AG20443 (cell line): ENCODE measurements at places on chromosomes 1 and 21.

- DNase-seq, result no peak
Observed at GRCh38 chr1:169044971-169045370, 61.5 kb upstream of the ATP1B1 start.

DNA sequence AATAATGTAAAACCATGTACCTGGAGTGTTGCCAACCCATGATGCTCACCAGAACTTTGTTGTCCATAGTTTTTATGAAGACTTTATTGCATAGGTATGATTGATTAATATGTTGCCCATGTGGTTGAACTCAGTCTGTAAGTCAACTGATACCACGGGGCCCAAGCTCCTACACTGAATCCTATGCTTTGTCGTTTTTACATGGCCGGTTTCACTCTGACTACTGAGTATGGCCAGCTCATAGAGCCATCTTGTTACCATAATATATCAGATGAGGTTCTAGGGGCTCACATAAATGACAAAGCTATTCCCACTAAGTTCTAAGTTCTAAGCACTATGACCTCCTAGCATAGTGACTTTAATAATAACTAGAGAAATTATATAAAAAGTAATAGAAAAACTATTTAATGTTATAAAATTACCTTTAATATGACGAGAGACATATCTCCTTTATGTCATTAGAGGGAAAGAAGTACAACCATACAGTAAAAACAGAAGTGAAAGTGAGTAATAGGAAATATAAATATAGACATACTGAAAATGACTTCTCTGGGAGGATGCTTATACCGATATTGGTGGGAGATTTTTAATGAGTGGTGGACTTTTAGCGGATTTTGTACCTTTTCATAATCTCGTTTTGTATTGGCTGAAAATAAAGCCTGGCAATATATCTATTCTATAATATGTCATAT lies 983.4 kb upstream of the PRMT6 start:
- no peak for DNase-seq

- DNase-seq, result no peak
Observed at GRCh38 chr1:15956150-15956549, 19.8 kb downstream of the ZBTB17 start.

DNA sequence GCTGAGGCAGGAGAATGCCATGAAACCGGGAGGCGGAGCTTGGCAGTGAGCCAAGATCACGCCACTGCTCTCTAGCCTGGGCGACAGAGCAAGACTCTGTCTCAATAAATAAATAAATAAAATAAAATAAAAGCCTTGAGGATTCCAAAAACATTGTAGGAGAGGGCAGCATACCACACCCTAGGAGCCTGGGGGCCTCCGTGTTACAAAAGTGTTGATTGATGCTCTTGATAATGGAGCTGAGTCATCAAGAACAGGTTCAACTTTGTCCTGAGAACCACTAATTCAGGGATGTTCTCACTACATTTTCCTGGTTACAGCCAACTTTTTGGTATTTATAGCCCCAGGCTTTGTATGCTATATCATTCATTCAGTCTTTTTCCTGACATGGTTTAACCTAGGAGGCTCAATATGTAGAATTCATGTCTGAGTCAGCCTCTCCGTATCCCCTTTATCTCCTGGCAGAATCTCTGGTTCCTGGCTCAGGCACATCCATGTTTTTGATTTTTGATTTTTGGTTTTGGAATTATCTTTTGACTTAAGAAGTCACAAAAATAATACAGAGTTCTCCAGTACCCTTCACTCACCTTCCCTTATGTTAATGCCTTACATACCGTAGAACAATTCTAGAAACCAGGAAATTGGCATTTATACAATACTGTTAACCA lies 69.4 kb downstream of the LRRC8D start:
- no peak for DNase-seq

DNA sequence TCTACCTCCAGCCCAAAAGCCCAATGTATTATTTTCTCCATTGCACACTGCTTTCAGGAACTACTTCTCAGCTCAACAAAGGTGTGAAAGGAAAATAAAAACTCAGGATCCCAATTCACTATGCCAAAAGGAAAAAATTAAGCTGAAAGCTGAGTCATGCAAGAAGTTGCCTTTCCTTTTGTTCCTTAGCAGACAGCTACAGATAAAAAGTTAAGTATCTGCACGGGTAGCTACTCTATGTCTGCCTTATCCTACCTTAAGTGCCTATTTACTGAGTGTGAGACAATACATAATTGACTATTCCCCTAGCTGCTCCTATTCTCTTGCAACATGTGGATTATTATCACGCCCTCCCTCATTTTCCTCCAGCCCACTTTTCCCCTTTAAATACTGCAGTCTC lies 84.1 kb downstream of the ADCY10 start:
- no peak for DNase-seq

DNA sequence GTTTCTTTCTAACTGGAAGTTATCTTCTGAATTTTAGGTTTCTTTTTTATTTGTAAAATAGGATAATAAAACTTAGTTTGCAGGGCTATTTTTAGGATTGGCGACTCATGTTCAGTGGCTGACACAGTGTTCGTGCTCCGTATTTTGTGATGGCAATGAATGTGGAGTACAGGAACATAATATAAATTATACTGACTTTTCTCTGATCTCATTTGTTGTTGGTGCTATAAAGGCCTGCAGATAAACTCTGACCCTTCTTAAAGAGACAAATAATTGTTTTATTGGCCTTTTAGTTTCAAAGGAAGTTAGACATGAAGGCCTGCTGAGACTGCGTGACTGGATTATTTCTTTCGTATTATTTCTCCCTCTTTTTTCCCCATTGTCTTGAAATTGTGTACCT lies 339.6 kb downstream of the PDE4B start:
- peak; percentile 10 for DNase-seq

- DNase-seq, result no peak
Observed at GRCh38 chr1:87318806-87319205, 9.9 kb upstream of the LMO4 start.

DNA sequence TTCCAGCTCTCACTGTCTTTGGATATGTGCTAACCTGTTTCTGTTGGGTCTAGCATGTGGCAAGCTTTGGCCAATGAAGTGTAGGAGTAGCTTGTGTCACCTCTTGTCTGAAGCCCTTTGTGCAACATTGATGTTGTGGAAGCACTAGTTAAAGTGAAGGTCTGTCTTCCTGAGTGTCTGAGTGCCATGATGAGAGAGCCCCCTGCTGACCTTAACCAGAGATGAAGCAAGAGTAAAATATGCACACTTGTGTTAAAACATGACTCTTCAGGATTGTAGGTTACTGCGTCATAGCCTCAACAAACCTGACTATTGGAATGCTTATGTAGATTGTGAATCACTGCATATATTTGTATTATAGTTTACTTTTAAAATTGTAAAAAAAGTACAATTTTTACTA lies 103.7 kb downstream of the NCAM2 start:
- DNase-seq, result no peak

GRCh38 chr1:242056988-242057744 lies 58.3 kb upstream of the MAP1LC3C start:
- DNase-seq, result no peak

DNA sequence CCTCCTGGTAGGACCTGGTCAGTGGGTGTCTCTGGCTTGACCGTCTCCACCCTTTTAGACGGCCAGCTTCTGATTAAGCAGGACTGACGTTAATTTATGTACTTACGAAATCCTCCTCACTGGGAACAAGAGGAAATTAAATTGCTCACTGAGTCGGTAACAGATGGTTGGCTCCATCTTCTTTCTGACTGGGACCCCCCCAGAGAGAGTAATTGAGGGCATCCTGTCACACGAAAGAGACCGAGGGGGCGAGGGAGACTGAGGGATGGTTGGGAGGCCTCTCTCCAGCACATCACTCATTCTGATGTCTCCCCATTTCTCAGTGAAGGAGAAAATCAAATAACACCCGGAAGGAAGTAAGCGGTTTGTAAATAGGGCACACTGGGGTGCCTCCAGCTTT lies 104.8 kb downstream of the OMA1 start:
- DNase-seq, result no peak

- no peak for DNase-seq
Observed at GRCh38 chr1:78540048-78540447, 49.3 kb downstream of the PTGFR start.

- DNase-seq, result no peak
Observed at GRCh38 chr21:43750339-43751033, 25.6 kb downstream of the CSTB start.

DNA sequence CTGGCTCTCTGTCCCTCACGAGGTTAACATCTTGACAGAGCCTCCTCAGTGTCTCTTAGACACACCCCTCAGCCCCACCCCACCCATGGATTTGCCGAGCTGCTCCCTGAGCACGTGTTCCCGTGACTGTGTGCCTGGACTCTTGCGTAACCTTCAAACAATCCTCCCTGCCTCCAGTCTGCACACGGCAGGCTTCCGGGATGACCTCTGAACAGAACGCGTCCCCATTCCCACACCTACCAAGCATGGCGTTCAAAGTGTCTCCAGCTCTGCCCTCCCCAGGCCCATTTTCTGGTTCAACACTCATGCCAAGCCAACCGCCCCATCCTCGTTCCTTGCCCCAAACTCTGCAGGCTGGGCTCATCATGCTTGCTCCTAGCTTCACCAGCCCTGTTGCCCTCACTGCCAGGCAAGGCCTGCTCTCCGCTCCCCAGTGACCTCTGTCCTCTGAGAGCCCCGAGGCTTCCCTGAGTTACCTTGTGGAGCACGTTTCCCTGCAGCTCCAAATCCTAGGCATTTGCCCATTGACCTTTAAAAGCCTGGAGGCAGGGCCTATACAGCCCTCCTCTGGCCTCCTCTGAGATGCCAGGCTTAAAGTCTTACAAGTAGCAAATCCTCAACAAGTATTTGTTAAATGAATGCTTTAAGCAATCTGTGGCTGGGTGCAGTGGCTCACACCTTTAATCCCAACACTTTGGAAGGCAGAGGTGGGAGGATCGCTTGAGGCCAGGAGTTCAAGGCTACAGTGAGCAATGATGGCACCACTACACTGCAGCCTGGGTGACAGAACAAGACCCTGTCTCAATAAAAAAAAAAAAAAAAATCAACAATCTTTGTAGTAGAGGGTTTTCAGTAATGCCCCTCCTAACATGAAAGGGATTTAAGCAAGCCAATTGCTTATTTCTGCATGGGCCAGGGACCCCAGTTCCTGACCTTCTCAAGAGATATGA lies 5.0 kb downstream of the AGT start:
- peak; percentile 74 for DNase-seq

DNA sequence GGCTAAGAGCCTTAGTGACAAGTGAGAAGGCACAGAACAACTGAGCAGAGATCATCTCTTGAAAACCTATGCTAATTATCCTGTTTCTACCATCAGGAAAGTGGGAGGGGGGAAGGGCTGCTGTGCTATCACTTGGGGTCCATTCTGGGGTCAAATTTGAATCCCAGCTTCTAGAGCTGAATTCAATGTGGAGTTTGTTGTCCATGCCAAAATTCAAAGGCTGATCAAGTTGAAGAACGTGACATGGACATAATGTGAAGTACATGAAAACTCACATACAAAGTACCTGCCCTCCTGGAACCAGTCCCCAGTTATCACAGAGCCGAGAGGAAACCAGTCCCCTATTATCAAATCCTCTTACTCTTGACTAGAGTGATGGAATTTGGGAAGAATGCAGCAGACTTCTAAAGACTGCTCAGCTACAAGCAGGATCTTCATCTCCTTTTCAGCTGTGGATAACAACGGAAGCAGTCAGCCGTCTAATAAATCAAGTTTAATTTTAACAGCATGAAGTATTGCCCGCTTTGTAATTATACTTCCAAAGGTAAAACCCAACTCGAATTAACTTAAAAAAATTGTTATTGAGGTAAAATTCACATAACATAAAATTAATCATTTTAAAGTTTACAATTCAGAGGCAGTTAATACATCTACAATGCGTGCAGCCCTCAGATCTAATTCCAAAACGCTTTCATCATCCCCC lies 78.3 kb downstream of the SLC45A1 start:
- no peak for DNase-seq

DNA sequence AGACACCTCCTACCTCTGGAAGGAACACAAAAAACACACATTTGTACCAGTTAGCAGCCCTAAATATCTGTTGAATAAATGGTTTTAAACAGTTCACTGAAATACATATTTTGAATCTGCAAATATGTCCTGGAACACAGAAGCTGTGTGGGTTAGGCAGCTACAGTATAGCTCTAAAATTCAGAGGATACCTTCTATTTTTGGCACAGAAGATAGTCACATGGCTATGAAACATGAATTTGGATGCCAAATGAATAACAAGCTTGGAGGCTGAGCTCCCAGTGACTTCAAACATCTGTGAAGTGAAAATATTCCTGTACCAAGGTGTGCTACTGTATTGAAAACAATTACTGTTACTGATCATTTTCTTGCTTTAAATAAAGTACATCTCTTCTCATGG lies 391.5 kb upstream of the ADGRL2 start:
- no peak for DNase-seq

GRCh38 chr1:198234520-198235251 lies 77.9 kb downstream of the NEK7 start:
- no peak for DNase-seq

GRCh38 chr1:181704546-181704945 lies 221.2 kb downstream of the CACNA1E start:
- no peak for DNase-seq

DNA sequence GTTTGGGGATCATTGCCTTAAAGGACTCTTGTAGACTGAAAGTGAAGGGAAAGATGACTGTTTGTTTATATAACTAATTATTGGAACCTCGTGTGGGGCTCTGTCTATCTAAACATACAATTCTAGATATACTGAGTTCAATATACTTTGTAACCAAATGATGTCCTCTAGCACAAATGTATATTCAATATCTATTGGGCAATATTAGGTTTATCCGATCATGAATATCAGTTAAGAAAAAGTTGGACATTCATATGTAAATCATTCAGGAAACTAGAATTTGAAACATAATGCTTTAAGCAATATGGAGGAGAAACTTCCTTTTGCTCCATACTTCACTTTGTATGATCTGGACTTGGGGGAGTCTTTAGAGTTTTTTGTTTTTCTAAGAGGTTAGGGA lies 8.9 kb upstream of the RC3H1 start:
- no peak for DNase-seq

DNA sequence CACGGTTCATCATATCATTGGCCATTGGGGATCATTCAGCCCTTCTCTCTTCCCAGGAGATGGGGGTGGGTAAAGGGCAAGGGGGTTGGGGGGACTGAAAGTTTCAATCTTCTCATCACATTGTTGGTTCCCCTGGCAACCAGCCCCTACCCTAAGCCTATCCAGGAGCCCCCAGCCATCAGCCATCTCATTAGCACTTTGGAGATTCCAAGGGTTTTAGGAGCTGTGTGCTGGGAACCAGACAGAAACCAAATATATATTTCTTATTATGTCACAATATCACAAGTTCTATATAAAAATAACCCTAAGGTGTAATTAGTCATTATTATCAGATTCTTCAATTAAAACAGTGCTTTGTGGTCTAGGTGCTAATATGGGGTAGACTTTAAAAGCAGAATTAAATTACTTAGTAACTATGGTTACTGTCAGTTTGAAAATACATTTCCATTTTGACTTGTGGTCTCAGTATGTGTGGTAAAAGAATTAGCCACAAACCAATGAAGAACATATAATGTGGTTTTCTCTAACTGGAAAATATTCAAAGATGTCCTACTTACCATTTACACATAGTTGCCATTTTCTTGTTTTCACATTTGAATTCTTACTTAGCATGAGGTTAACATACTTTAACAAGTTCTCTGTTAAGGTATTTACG lies 28.1 kb downstream of the IL23R start:
- DNase-seq, result no peak

GRCh38 chr21:45296638-45297037 lies 8.9 kb upstream of the POFUT2 start:
- DNase-seq, result no peak

- DNase-seq, result no peak
Observed at GRCh38 chr1:106880226-106880625, 176.2 kb upstream of the PRMT6 start.
